ENCODE measurements at places on chromosomes 6 and 20.

- no peak for DNase-seq
These were observed 48.0 kb upstream of the DEK start for GRCh38 chr6:18312368-18312767.

GRCh38 chr20:20368418-20369249 is 730 bp downstream of the INSM1 start:
- no peak for DNase-seq

DNA sequence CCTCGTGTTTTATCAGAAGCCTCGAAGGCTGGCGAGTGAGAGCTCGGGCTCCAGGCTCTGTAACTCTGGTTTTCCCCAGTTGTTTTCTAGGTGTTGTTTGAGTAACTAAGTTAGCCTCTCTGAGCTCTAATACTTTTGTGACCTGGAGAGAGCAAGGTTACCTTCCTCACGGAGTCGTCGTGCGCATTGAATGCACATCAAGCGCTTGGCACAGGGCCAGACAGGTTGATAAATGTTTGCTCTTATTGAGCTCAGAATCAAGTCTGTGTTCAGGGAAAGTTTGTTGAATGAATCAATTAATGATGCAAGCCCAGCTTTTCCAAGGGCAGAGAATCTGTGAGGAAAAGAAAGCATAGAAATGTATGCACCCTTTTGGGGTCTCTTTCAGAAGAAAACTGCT is 33.5 kb downstream of the EDN3 start:
- no peak for DNase-seq

GRCh38 chr6:115468272-115469005 is 592.3 kb downstream of the FRK start:
- no peak for DNase-seq

DNA sequence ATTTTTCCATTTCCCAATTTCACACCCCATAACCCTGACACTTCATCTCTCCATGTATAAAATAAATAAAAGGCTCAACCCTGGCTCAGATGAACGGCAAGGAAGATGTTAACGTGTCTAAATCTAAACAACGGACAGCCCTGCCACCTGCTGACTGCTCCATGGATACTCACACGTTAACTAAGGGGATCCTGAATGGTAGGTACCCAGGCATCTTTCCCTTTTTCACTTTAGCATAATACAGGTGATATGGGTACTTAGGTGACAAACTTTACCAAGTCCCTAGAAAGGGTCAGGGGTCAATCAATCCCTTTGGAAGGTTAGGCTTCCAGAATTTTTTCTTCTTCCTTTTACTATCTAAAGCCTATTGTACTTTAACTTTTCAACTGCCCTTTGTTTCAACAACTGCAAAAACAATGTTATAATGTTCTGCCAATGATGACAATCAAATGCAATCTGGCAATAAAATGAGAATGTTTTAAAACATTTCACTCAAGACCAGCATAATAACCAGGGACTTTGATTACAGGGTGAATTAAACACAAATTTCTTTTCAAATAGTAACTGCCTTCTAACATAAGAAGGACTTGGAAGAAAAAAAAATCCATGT is 52.4 kb upstream of the IPCEF1 start:
- DNase-seq = no peak

- no peak for DNase-seq
These were observed 523.4 kb upstream of the BTBD3 start for GRCh38 chr20:11394145-11394833.

- DNase-seq = no peak
These were observed 274.5 kb downstream of the NKAIN2 start for GRCh38 chr6:124078169-124078568.

DNA sequence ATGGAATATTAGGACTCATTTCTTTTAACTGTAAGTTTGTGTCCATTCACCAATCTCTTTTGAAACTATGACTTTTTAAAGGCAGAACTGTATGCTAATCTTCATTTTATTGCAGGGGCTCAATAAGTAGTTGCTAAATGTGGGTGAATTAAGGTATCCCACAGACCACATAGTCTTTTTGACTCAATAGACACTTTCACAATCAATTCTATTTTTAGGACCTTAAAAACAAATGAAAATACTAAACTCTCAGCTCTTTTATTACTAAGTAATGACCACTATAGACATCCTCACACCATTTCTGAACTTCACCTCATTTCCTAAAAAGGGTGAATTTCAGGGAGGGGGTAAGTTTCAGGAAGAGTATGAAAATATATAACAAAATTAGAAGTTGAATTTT is 106.8 kb upstream of the BEND6 start:
- no peak for DNase-seq

- no peak for DNase-seq
These were observed 162.2 kb downstream of the NKAIN2 start for GRCh38 chr6:123965894-123966293.

- DNase-seq = no peak
These were observed 2.2 kb upstream of the QKI start for GRCh38 chr6:163412341-163412740.

- no peak for DNase-seq
These were observed 70.3 kb downstream of the PRDM1 start for GRCh38 chr6:106156413-106156812.

DNA sequence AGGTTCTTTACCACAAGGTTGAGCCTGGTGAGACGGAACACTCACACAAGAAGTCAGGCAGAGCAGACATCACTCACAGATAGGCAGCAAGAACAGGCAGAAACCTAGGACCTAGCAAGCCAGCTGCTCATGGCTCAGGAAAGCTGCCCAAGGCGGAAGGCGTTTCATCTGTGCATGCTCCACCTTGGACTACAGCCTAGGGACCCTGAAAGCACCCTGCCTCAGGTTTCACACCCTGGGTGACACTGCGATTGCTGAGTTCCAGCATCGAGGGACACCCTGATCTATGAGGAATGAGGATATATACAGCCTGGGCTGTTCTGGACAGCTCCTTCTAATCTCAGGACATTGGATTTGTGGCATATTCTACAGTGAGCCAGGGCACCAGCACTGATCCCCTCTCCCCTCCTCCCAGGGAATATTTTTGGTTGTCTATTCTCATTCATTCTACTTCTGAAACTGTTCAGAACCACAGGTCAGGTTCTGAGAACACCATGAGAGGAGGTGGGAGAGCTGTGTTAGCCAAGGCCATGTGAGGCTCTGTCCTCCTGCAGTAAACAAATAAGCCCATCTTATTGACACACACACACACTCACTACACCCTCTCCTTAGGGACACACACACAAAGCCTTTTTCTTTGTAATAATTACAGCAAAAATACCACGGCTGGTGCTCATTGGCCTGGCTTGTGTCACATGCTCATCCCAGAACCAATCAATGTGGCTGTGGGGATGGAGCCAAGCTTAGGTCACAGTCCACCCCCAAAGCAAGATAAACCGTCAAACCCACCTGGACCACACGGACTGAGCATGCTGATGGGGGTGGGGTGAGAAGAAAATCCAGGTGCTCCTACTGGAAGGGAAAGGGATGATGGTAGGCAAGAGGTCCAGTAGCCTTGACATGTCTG is 26.3 kb upstream of the PMEPA1 start:
- DNase-seq = no peak

DNA sequence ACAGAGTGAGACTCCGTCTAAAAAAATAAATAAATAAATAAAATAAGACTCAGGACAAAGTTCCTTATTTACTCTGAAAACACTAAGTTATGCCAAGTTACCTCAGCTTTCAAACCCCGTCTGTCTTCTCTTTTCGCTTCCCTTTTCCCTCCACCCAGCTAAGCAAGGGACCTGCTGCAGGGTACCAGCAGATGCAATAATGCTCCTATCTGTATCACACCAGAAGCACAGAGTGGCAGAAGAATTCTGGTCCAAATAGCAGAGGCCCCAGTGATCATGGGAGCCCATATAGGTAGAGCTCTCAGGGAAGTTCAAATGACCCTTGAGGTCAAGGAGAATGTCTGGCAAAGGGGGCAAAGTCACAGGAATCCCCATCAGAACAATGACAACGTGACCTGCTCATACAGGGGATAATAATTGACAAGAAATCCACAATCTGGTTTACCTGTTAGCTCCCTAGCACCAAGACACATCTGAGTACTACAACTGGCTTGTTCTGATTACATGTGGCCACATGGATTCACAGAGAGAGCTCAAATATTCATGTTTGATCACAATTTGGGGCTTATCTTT is 8.7 kb downstream of the GCM1 start:
- no peak for DNase-seq

DNA sequence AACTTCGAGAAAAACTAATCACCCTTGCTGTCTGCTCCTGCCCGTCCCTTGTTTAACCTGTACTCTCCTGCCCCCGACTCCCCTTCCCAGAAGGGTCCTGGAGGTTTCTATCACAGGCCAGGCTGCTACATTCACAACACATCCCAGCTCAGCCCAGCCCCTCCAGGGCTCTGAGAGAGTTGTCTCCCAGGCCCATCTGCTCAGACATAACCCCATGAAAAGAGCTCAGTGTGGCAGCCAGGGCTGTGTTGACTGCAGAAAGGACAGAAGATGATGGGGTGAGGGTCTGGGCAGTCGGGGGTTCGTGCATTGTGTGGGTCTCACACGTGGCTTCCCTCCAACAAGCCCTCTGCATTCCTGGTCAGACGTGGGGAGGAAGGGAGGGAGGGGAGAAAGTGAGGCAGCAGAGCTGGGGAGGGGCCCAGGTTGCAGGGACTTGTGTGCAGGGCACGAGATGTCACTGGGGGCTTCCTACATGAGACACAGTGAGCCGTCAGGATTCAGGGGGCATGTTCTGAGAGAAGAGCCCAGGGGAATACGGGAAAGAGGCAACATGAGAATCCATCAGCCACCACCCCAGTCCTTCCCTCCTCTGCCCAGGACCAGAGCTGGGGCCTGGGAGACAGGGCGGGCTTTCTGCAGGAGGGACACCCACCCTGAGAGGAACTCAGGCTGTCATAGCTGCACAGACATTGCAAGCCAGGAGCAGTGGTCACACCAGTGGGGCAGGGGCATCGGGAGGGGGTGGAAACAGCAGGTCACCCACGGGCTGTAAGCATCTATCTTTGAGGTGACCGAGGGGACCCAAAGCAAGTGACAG is 372.9 kb downstream of the PREX1 start:
- no peak for DNase-seq

DNA sequence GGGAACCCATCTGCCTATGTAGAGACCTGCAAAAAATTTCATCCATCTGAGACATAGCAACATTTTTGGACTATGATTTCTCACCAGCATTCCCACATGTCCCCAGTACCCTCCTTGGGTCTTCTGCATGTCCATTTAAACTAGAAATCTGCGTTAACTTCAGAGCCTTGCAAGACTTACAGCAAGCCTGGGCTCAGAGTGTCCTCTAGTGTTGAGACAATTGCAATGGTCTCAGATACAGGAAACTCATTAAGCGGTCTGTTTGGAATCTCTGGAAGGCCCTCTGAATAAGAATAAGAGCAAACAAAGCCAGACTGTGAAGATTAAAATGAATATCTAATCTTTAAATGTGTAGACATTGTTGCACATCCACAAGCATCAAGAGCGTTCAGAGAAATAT is 20.5 kb upstream of the PI3 start:
- DNase-seq = no peak

DNA sequence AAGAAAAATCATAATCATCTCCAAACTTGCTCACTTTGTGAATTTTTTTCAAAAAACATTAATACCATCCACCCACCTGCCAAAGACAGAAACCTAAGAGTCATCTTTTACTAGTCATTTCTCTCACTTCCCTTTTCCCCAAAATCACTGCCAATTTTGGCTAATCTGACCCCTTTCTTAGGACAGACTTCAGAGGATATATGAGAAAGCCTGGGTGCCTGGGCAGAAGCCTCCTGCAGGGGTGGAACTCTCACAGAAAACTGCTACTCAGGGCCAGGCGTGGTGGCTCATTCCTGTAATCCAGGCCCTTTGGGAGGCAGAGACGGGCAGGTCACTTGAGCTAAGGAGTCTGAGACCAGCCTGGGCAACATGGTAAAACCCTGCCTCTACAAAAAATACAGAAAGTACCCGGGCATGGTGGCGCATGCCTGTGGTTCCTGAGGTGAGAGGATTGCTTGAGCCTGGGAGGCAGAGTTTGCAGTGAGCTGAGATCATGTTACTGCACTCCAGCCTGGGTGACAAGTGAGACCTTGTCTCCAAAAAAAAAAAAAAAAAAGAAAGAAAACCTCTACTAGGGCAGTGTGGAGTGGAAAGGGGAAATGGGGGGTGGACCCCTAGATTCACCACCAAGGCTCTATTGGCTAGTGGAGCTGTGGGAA is 3.8 kb downstream of the DEK start:
- DNase-seq = no peak

GRCh38 chr6:136483906-136484305 is 66.3 kb downstream of the MAP7 start:
- no peak for DNase-seq

DNA sequence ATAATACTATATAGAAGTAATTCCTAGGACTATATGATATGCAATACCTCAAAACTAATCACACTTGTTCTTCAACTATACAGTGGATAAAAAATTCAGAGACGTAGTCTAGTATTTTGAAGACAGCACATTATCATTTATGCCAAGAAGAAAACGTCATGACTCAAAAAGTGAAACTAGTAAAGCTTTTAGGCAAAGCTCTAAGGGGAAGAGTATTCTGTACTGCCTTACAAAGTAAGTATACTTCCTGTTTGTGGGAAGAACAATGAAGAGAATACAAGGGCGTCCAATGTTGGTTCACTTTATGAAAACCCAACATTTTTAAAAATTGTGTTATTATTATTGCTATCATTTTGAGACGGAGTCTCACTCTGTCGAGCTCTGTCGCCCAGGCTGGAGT is 27.9 kb downstream of the LOC128125822 start:
- DNase-seq = no peak

DNA sequence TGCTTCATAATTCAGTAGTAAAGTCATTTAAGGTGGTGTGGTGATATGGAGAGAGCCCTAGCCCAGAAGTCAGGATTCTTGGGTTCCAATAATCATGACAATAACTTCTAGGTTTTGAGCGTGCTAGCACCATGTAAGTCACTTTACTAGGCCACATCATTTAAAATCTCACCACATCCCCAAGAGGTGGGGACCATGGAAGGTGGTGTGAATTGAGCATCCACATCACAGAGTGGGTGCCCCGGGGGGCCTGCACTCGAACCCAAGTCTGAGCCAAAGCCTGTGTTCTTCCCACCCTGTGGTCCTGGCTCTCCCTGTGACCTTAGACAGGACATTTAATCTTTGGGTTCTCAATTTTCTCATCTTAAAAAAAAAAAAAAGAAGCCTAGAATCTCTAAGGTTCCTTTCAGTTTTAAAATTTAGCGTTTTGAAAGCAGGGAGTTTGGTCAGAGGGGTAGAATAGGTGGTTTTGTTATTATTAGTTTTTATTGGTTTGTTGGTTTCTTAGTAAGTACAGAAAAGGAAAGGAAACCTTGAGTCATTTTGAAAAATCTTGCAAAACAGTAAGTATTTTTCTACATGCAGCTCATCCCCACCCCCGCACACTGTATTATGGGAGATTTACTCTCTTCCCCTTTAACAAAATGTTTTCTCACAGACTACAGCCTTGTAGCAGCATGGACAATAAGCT is 26.4 kb downstream of the ARMC2 start:
- DNase-seq = no peak

- DNase-seq = no peak
These were observed 70.5 kb upstream of the FAM184A start for GRCh38 chr6:119148825-119149525.

- no peak for DNase-seq
These were observed 47.8 kb downstream of the ARHGAP40 start for GRCh38 chr20:38649275-38649891.

Data from mesothelial cell of epicardium (in vitro differentiated cells).